ENCODE measurements at places on chromosomes 2 and 18. TPM values are rescaled to one million over a fixed set of nuclear protein-coding genes. Genes with fewer than 3 reads are reported as not detected.

DNA sequence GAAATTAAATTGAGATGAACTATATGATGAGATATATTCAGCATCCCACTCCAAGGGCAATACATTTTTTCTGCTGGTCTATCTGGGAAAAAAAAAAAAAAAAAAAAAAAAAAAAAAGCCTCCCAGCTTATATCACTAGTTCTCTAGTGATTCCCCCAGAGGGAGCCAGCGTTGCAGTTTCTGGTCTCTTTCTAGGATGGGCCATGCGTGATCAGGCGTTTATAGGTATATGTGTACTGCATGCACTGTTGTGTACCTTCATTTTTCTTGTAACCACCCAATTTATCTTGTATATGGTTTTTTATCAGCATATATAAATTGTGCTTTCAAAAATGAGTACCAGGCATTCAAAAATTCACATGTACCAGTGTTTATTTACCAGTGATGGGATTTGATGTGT is 35.1 kb downstream of the DCDC2C start:
- no peak for DNase-seq

STPG4 gene
- total RNA-seq, result not detected

GRCh38 chr18:22439447-22439846 is 21.7 kb upstream of the CTAGE1 start:
- DNase-seq, result no peak

- DNase-seq, result no peak
Observed at GRCh38 chr2:134482766-134483340, 229.0 kb downstream of the MGAT5 start.

- no peak for DNase-seq
Observed at GRCh38 chr2:24613154-24613814, 122.2 kb downstream of the NCOA1 start.

RAPH1 gene
- total RNA-seq, result 48.4 TPM

DNA sequence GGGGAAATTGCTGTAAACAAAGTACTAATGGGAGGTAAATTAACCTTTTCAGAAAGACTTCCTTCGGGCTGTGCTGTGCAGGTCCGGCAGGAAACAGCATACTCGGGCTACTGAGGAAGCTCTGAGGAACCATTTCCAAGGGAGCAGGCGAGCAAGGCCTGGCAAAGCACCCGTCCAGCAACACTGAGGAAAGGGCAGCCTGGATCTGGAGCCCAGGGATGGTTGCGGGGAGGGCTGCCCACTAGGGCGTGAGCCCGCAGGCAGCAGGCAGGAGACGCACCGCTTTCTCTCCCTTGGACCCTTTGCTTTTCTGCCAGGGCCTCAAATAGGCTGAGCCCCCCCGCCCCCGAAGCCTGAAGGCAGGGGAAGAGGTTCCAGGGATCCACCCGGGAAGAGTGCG is 89.5 kb downstream of the SOX11 start:
- no peak for DNase-seq

- no peak for DNase-seq
Observed at GRCh38 chr2:75424936-75425619, 135.7 kb downstream of the EVA1A start.
